HT1080 (cell line): ENCODE measurements at places on chromosomes 6 and 20.
A peak's percentile ranks its signal among the peaks of the same experiment; 100 is the strongest.

- DNase-seq, result no peak
Measured at GRCh38 chr20:22586645-22587310, 2.4 kb upstream of the FOXA2 start.

DNA sequence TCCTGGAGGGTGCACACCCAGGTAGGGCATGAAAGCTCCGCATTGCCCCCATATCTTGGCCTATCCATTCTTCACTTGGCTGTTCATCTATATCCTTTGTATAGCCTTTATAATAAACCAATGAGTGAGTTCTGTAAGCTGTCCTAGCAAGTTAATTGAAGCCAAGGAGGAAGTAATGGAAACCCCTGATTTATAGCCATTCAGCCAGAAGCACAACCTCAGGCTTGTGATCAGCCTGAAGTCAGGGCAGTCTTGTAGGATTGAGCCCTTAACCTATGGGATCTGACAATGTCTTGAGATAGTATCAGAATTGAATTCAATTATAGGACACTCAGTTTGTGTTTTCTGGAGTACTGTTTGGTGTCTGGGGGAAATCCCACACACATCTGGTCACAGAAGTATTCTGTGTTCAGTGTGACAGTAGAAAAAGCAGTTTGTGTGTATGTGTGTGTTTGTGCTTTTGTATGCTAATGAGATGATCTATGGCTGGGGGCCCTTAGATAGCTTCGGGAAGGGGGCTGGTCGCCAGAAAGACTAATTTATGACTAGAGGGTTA lies 5.7 kb downstream of the NT5E start:
- DNase-seq, result no peak

DNA sequence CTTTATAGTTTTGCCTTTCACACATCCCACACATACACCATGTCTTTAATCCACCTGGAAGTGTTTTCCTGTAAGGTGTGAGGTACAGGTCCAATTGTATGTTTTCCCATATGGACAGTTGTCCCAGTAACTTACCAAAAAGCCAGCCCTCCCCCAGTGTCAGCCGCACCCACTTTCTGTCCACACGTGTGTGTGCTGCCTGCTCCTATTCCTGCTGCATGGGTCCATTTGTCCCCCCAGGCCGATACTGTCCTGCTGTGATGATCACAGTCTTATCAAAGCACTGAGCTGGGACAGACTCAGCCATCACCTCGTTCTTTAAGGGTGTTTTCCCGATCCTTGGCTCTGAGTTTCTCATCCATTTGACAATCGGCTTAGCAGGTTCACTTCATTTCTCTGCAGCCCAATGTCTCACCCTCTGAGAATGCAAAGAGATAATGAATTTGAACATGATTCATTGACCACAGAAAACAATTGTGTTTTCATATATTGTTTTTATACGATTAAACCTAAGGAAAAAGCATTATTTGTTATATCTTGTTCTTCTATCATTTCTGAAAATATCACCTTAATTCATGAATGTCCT lies 9.6 kb downstream of the VSX1 start:
- DNase-seq, result no peak

DNA sequence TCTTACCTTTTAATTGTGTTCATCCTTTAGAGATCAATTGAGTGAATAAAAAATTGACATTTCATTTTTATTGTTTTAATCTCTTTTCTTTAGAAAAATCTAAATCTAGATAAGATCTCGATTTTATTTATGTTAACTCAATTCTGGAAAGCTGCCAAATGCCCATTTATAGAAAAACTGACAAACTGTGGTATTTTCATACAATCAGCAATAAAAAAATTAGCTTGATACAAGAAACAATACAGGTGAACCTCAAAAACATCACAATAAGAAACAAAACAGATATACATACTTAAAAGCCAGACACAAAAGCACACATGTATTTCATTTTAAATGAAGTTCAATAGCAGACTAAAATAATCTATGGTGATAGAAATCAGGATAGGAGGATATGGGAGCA lies 30.0 kb upstream of the ARHGAP18 start:
- DNase-seq, result no peak

- peak; percentile 27 for DNase-seq
Measured at GRCh38 chr6:152378169-152378568, 259.0 kb downstream of the SYNE1 start.
